ENCODE measurements at places on chromosomes 16 and 17.

GRCh38 chr17:50687200-50688066, 20.3 kb downstream of the ANKRD40 start:
- no peak for DNase-seq

GRCh38 chr16:53458635-53459034, 24.4 kb downstream of the RBL2 start:
- DNase-seq: no peak

DNA sequence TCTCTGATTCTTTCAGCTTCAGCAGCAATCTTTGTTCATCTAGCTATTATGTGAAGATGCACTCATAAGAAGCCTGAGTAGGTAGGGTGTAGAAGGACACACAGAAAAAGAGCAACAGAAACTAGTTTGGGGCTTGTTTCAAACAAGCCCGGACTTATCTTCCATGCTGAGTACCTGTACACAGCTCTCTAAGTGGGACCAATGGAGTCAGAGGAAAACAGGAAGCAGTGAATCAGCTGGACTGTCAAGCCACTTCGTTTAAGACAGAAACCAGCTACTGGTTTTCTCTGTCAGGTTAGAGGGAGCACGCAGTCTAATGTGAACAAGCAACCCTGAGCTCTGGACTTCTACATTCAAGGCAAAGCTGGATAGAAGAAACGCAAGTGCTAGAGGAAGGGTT, 16.0 kb downstream of the MAP2K6 start:
- DNase-seq: no peak

DNA sequence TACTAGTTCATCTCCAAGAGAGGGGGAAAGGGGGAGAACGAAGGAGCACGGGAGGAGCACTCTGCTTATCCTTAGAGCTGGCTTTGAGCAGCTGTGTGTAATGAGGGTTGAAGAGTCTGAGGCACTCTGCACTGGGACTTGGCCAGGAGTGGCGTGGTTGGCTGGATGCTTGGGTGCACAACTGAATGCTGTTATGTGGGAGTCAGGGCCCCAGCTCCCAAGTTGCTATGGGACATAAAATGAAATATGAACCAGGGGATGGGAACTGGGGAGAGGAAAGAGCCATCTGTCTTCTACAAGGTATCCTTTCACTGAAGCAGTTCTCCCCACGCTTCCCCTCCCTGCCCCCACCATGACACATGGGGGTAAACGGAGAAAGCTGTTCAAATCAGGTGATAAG, 105.9 kb upstream of the ANKFN1 start:
- no peak for DNase-seq

- no peak for DNase-seq
Observed at GRCh38 chr16:25922438-25922837, 230.7 kb downstream of the HS3ST4 start.

- peak; percentile 57 for DNase-seq
Observed at GRCh38 chr17:35930211-35931065, at the start of gene RDM1. TSS of gene RDM1 (minus strand) at chr17:35930773. CDS start at chr17:35930727, 46 bp downstream.

GRCh38 chr16:62732092-62732491, 695.9 kb upstream of the CDH8 start:
- no peak for DNase-seq

GRCh38 chr16:14307059-14307526, 236.0 kb downstream of the MRTFB start:
- DNase-seq: no peak

DNA sequence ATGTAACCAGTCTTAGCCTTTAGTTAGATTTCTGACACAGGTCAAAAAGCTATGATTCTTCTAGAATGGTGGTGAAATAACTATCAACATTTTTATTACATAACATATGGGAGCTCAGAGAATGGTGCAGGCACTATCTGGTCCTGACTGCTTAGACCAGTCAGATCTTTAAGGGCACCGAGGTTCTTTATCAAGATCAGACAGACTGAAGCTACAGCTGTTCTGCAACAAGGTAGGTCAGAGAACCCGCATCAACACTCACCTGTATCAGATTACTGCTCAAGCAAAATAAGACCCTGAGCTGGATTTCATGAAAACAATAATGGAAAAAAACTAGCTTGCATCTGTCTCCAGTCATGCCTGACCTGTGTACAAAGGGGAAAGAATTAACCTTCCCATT, 160.4 kb downstream of the KCNJ2 start:
- no peak for DNase-seq

DNA sequence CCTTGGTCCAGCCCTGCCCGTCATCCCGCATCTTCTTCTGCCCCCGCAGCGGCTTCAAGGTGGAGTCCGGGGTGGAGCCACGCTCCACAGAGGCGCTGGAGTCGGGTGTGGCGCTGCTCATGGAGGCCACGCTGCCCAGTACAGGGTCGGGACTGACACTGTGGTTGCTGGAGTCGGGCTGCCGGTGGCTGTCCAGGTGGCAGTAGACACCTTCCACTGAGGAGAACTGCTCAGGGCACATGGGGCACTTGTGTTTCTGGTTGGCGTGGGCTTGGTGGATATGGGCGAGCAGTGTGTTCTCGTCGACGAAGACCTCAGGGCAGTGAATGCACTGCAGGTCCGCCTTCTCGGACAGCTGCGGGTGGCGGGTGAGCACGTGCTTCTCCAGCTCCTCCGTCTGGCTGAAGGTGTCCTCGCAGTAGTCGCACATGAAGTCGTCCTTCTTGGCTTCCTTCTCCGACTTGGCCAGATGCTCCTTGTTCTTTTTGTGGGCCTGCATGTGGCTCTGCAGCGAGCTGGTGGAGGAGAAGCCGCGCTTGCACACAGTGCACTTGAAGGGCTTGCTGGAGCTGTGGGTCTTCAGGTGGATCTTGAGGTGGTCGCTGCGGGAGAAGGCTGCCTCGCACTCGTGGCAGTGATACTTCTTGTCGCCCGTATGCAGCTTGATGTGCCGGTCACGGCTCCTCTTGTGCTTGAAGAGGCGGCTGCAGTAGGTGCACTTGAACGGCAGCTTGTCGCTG, 217.8 kb downstream of the ZNF423 start:
- DNase-seq: no peak

DNA sequence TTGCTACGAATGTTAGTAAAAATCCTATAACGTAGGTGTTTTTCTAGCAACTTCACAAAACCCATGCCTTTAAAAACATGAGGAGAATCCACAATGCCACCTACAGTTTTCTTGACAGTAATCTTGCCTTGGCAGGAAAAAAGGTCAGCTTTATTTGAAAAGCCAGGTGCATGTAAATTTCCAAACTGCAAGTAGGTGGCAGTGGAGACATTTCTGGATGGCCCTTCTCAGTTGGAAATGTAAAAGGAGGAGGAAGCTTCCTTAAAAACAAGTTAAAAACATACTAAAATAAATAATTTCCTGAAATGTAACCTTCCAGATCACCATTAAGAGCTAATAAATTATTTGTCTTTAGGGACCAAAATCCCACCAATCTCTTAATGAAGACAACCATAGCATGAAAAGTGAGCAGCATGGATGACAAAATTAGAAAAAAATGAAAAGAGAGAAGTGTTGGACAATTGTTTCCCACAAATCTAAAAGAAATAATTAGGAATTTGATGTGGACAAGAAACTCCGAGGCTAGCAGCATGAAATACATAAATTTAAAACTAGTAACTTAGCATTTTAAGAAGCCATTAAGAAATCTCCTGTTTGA, 152.2 kb downstream of the SNX11 start:
- DNase-seq: no peak

- DNase-seq: no peak
Observed at GRCh38 chr17:57515662-57516211, 229.4 kb downstream of the CCDC182 start.

GRCh38 chr17:75075597-75076336, 12.0 kb upstream of the SLC16A5 start:
- no peak for DNase-seq

GRCh38 chr16:19874851-19875546, 9.6 kb downstream of the GPRC5B start:
- no peak for DNase-seq

DNA sequence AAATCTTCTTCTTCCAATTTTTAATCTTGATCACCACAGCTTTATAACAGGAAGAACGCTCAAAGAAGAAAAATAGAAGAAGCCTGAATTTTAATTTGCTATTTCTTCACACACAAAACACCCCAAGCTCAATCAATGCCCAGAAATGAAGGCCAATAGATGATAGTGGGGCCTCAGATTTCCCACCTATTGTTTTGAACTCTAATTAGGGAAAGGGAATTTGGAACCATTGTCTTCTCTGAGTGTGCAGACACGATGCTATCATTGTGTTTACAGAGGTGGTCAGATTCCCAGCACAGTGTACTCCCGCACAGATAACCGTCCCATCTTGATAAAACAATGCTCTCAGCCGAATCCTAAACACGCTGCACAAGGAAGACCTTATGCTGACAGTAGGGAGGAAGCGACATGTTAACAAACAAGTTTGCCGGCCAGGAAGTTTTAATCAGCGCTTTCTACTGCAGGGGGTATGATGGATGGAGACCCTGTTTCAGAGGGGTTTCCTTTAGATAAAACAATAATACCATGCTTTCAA, 684.7 kb downstream of the MAF start:
- DNase-seq: no peak

- DNase-seq: no peak
Observed at GRCh38 chr17:59892251-59892923, 356 bp downstream of the TUBD1 start.

DNA sequence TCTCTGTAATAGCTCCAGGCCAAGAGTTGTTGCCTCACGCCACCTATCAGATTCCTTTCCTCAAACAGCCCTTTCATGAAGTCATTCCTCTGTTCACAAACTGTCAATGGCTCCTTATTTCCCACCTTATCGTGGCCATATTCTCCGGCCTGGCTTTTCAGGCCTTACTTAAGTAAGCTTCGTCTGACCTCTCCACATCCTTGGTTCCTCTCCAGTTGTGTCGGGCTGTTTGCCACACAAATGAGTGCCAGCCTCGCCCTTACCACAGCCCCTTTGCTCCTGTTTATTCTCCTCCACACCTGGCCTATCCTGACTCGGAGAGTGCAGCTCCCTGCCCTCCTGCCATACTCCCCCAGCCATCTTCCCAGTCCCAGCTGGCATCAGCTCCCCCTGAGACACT, 2.0 kb downstream of the TP53I13 start:
- DNase-seq: no peak

DNA sequence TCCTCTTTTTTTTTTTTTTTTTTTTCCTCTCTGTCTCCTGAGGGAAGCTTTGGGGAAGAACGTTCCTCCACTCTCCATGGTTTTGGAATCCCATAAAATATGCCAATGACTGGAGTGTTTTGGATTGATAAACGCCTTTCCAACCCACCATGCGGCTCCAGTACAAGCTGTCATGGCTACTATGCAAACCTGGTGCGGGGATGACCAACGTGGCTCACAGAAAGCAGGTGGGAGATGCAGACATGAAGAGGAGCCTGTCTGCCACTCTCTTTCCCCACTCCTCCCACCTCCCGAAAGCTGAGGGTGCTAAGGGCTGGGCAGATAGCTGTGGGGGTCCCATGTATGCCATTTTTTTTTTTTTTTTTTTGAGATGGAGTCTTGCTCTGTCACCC, 69.9 kb upstream of the SEC14L1 start:
- DNase-seq: no peak

GRCh38 chr16:610513-611381, 20.0 kb upstream of the WFIKKN1 start:
- DNase-seq: peak; percentile 37

DNA sequence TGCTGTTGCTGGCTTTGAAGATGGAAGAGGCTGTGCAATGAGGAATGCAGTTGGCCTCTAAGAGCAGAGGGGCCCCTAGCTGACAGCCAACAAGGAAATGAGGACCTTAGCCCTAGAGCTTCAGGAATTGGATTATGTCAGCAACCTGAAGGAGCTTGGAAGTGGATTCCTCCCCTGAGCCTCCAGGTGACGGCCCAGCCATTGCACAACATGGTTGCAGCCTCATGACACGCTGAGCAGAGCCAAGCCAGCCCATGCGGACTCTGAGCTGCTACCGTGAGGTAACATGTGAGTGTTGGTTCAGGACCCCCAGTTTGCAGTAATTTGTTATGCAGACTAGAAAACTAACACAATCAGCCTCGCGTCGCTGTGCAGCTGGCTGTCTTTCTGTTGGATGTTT, 20.2 kb downstream of the CCDC42 start:
- DNase-seq: no peak

DNA sequence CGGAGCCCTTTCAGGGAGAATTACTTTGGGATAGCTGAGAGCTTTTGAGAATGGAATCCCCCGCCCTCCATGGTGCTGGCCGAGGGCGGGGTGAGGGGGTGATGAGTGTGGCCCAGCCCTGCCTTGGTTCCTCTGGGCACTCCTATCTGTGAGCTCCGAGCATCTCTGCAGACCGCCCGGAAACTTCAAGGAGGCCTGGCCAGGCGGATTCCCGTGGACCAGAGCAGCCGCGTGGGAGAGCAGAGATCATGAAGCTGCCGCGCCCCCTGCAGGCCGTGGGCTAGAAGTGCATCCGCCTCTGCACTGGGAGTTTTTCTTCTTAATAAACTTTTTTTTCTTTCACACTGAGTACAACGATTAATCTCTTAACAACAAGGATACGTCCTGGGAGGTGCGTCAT, 392.9 kb upstream of the EEF2KMT start:
- DNase-seq: no peak

- DNase-seq: no peak
Observed at GRCh38 chr16:86044881-86045590, 146.1 kb downstream of the IRF8 start.

All from activated T-helper 1 cell treated with anti-CD3 and anti-CD28 coated beads, Interleukin-2, amount 50 U/mL, for 16 hours (primary cell).